ENCODE measurements at places on chromosomes 1 and 21.

DNA sequence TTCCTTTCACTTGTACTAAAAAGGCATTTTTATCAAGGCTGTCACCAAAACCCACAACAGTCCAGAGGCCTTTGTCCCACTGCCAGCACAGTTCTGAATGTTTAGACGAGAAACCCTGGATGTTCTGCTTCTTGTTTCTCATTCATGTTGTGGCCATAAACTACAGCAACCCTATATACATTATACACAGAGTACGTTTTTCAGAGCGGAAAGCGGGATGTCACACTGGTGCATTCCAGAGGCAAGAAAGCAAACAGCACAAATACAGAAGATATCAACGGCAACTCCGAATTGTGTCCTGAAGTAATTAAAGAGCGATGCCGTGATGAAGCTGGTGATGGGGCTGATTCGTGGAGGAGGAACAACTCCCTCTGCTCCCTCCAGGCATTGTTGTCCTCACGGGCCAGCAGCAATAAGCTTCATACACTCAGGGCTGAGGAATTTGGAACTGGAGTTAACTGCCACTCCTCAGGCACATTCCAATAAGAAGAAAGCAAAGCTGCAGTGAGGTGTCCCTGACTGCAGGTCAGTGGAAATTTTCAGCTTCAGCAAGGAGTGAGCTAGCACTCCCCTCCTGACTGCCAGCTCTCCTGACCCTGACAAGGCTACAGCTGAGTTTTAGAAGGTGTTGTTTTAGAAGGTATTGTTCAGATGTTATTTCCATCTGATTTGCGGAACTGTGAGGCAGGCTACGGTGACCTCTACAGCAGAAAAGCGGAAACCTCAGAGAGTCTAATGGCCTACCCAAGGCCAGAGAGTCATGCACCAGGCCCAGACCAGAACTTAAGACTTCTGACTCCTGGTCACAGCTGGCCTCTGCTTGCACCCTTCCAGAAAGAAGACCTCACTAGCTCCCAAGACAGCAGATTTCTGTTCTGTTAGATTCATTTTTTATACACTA lies 149.0 kb downstream of the TGFBR3 start:
- no peak for DNase-seq

DNA sequence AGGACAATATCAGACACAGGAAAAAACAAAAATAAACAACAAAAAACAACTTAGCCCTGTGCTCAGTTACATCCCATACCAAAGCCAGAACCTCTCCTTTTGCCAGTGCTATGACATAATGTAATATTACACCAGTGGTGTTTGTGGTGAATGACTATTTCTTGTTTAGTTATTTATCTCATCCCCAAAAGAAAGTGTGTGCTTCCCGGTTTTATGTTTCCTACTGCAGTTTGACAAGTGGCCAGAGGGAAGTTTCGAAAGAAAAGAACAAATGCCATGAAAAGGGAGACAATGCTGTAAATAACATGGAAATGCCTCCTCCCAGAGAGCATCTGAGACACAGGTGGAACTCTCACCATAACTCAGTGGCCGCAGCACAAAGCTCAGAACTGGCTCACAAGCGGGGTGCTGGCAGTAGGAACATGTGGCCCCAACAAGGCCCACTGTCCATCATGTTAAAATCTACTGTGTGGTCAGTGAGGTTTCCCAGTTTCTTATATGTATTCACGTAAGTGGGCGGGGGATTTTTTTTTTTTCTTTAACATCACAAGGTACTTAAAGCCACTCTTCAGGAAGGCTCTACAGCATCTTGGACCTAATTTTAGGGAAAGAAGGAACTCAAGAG lies 158.2 kb downstream of the BARHL2 start:
- DNase-seq, result no peak

GRCh38 chr1:198845271-198845670 lies 206.4 kb downstream of the PTPRC start:
- no peak for DNase-seq

DNA sequence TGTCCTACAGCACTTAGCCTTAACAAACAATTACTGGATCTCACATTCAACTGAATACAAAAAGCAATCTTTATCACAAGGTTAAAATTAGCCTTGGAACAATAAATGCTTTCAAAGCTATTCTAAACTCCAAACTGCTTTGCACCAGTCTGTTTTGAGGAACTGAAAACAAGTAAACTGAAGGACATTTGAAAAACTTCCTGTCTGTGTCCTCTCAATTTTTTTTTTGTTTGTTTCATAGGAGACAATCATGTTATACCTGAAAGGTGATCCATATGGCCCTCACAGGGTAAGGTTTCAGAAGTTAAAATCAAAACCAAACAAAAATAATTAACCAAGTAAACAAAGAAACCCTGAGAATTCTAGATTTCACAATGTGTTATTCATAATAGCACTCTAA lies 459.1 kb downstream of the DPYD start:
- DNase-seq, result no peak

DNA sequence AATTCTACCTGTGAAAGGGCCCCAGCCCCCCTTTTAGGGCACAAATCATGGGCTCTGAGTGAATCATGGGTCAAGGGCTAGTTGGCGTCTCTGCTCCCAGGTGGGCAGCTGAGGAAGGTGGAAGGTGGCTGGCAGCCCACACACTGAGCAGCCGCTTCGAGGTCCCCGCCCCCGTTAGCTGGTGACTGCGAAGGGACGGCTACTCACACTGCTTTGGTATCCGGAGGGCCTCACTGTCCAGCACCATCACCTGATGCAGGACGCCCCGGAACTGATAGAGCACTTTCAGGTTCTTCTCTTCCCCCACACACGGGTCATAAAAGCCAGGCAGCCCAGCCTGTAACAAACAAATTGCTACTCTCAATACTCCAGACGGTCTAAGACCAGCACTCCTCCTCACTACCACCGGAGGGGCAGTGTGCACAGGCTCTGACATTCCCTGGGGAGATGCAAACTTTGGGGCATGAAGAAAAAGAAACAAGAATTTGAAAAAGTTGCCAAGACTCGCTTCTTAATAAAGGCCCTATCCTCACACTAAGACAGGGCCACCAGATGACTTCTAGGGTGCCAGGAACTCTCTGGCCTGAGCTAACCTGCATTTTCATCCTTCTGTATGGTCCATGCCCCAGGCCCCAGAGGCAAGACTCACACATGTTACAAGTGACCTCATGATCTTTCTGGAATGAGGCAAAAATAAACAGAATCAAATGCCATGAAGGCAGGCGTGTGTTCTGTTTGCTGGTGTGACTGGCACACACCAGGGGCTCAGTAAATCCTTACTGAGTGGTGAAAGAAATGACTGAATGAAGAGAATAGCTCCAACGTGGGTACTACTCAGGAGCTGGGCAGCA lies 11.5 kb downstream of the THAP3 start:
- no peak for DNase-seq

- DNase-seq, result no peak
Observed at GRCh38 chr1:25608488-25609178, 8.0 kb upstream of the MAN1C1 start.

DNA sequence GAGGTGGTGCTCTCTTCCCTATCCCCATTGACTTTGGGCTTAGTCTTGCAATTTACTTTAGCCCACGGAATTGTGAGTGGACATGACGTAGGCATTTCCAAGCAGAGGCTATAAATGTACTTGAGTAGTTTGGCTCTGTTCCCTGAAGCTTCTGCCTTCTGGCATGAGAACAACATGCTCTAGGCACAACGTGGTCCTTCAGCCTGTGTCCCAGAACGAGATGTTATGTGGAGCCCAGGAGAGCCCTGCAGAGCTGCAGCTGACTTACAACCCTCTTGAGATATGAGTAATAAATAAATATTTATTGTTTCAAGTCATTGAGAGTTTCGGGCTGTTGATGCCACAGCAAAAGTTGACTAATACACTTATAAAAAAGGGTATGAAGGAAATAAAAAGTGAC lies 105.2 kb upstream of the HMGB4 start:
- DNase-seq, result no peak

GRCh38 chr1:194277927-194278326 lies 1091.5 kb upstream of the B3GALT2 start:
- no peak for DNase-seq

- no peak for DNase-seq
Observed at GRCh38 chr1:27940870-27941560, 6.2 kb downstream of the SMPDL3B start.

DNA sequence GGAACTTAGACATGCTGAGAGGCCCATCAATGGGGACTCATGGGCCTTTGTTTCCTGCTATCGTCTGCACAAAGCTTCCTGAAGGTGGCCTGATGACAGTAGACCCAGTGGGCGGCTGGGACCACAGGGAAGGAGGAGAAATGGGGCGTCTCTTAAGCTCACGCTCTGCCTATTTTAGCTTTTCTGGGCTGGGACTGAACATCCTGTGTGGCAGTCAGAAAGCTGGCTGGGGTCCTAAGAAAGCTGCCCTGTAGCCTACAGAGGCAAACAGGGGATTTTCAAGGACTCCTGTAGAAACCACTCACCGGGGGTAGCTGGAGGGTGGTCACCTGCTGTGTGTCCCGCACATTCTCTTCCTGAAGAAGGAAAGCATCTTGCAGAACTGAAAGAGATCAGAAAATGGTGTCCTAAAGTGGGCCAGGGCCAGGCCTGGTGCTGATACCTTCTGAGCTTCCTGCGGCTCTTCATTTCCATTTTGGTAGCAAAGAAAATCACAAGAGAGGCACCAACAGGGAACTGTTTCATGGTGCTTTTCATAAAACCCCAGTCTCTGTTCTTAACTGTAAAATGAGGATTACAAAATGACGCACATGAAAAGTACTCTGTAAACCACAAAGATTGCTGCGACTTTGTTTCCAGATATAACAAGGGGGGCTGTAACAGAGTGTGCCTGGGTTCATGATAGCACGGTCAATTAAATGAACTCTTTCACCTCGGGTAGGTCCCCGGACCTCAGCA lies 8.6 kb downstream of the ZNF496 start:
- no peak for DNase-seq

- no peak for DNase-seq
Observed at GRCh38 chr1:20178634-20179370, 7.1 kb upstream of the UBXN10 start.

DNA sequence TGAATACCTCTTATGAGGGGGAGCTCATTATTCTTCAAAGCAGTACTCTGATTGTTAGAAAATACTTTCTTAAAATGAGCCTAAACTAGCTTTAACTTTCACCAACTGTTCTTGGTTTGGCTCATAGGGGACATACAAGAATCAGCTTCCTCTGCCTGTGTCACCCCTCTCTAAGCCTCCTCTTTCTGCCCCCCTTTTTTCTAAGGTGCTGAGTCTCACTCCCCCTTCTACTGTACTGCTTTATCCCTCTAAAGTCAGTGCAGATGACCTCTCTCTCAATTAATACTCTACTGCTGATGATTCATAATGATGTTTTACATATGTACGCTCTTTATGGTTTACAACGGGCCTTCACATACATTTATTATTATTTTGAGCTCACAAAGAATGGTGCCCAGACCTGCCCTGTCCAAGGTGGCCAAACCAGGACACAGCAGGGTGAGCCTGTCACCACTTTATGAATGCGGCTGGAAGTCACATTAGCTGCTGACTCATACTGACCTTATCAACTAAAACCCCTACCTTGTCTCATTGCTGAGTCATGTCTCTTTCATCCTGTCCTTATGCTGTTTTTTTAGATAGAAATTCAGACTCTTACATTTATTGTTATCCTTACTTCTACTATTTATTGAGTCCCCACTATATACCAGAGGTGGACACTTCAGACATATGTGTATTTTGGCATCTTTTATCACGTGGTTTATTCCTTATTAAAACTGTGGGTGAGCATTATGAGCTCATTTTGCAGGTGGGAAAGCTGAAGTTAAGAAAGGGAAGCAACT lies 126.9 kb downstream of the RNF220 start:
- no peak for DNase-seq

DNA sequence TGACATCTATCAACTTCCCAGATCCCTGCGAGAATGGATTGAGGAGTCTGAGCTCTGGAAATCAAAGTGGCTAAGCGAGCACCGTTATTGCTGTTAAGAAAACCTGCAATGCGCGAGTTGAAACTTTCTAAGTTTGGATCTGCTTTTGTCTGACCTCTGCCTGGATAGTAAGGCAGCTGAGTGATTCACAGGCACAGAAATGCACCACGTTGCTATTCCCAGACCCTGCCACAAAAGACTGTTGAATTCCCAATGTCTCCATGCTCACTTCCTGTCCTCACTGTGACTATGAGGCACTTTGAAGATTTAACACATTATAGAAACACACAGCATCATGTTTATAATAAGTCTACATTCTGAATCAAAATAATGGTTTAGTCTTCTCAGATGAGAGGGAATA lies 27.1 kb upstream of the CNIH3 start:
- no peak for DNase-seq

GRCh38 chr1:46991083-46991923 lies 32.2 kb upstream of the CYP4X1 start:
- no peak for DNase-seq

GRCh38 chr1:209926045-209926444 lies 12.0 kb upstream of the SYT14 start:
- DNase-seq, result no peak

GRCh38 chr21:27104846-27105431 lies 138.1 kb upstream of the ADAMTS5 start:
- DNase-seq, result no peak

DNA sequence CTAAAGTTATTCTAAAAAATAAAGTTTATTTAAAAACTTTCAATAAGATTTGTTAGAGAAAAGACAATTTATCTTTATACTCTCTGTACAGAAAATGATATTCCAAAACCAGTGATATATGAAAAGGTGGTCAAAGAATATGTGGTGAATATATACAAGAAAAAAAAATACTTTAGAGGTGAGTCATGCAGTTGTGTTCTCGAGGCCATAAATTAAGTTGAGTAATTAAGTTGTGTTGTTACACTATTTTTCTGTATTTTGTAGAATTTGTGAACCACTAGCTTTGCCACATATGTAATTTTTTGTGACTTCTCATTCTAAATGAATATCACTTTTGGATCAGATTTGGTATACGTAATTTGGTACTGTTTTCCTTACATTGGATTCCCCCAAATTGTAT lies 23.6 kb upstream of the DUSP10 start:
- no peak for DNase-seq

DNA sequence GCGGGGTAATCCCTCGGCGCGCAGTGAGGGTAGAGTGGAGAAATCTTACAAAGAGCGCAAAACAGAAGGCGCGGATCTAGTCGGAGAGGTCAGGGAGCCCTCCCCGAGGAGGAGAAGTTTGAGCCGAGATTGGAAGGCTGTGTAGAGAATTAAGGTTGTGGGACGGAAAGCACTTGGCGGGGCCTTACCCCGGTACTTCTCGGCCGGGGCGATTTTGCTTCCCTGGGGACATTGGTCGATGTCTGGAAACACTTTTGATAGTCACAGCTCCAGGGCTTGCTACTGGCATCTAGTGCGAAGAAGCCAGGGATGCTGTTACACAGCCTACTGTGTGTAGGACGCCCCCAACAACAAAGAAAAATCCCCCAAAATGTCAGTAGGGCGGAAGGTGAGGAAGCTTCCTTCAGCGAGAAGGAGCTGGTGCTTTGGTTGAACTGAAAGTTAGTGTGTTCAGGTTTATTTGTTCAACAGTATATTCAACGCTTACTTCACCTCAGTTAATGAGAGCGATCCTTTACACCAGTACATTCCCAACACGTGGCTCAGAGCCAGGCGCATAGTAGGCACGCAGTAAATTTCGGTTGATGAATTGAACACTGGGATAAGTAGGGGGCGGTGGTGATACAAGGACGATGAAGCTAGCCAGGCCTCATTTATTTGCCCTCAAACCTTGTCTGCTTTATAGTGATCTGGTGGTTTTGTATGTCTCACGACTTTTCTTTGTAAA lies 807 bp downstream of the CEP85 start:
- DNase-seq, result no peak

- DNase-seq, result no peak
Observed at GRCh38 chr21:36257657-36258056, 62.3 kb upstream of the MORC3 start.
